ENCODE measurements at places on chromosomes 13 and 19. TPM values are rescaled to one million over a fixed set of nuclear protein-coding genes. Genes with fewer than 3 reads are reported as not detected.
A peak's percentile ranks its signal among the peaks of the same experiment; 100 is the strongest.

Gene C5AR1
- 10.0 TPM for total RNA-seq

Gene FXYD5
- 17.9 TPM for total RNA-seq

DNA sequence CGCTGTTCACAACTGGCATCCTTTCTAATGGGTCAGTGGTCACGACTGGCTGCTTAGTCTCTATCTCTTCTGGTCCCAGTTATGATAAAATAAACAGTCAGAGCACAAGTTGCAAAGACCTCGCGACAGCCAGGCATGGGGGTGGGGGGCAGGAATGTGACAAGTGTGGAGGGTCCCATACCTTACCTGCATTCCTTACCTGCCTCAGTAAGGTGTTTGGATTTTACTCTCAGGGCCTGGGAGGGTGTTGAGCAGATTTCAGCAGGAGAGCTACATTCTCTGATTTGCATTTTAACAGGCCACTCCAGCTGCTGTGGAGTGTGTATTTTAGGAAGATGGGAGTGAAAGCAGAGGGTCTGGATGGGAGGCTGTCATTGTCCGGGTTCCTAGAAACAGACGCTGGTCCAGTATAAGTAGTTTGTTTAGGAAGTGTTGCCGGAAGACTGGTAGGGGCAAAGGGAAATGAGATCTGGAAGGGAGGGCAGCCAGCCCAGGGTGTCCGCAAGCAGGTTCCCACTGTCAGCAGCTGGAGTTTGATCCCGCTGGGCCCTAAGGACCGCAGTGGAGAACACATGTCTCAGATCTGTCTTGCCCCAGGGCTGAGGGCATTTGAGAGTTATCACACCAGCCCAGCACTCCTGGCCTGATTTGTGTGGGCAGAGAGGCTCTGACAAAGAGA, 920.0 kb downstream of the UQCRFS1 start:
- no peak overlapping the region for H3K27ac ChIP-seq
- no peak for DNase-seq
- no peaks in the 10 kb centered on the region for H3K27me3 ChIP-seq
- H3K4me1 ChIP-seq, result peaks cover 8% of the 10 kb centered on the region

GRCh38 chr19:29667901-29668341, 2.7 kb downstream of the PLEKHF1 start:
- no peaks in the 10 kb centered on the region for H3K27me3 ChIP-seq
- no peaks in the 10 kb centered on the region for H3K36me3 ChIP-seq
- DNase-seq, result no peak
- H3K4me1 ChIP-seq, result peaks cover 6% of the 10 kb centered on the region
- no peak overlapping the region for H3K4me3 ChIP-seq
- H3K27ac ChIP-seq, result no peak overlapping the region

GRCh38 chr19:44662691-44663385, 8.4 kb upstream of the CEACAM19 start:
- H3K27me3 ChIP-seq, result no peaks in the 10 kb centered on the region
- H3K4me3 ChIP-seq, result no peak overlapping the region
- DNase-seq, result no peak
- no peak overlapping the region for H3K27ac ChIP-seq

- DNase-seq, result no peak
- H3K27ac ChIP-seq, result peak overlapping the region; percentile 93
- H3K4me1 ChIP-seq, result peaks cover 9% of the 10 kb centered on the region
- no peaks in the 10 kb centered on the region for H3K36me3 ChIP-seq
- peak overlapping the region; percentile 86 for H3K4me3 ChIP-seq
Observed at GRCh38 chr19:54158812-54159351, 639 bp downstream of the LENG1 start.

- H3K27me3 ChIP-seq, result no peaks in the 10 kb centered on the region
- H3K4me3 ChIP-seq, result no peak overlapping the region
- no peak for DNase-seq
- H3K36me3 ChIP-seq, result no peaks in the 10 kb centered on the region
- no peak overlapping the region for H3K27ac ChIP-seq
Observed at GRCh38 chr19:43784241-43784980, 3.6 kb upstream of the KCNN4 start.

Gene CEACAM5
- not detected for total RNA-seq

DNA sequence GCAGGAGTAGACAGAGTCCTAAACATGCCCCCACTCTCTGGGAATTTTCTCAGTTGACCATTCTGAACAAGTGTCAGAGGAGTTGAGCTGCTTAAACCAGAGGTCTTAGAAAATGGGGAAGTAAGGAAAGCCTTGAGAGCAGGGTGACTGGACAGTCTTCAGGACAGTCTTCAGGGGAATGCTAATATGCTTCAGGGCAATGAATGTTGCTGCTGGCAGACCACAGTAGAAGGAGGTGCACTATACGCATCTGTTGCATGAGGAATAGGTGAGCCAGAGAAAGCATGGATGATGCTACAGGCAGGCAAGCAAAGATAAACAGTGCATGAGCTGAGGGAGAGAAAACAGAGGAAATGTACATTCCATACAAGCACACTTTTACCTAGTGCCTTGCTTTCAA, 196.6 kb upstream of the GPR12 start:
- H3K27me3 ChIP-seq, result no peaks in the 10 kb centered on the region
- no peak for DNase-seq
- no peak overlapping the region for H3K27ac ChIP-seq
- no peaks in the 10 kb centered on the region for H3K36me3 ChIP-seq
- peaks cover under 1% of the 10 kb centered on the region for H3K4me1 ChIP-seq

DNA sequence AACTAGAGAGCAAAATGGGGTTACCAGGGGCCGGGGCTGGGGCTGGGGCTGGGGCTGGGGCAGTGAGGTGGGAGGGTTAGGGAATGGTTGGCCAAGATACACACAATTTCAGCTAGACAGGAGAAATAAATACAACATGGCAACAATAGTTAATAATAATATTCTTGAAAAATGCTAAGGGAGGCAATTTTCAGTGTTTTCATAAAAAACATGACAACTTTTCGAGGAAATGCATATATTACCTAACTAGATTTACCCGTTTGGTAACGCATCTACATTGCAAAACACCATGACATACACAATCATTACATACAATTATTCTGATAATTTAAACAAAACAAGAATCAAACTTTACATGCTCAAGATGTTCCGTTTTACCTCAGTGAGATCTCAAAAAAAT, 12.2 kb downstream of the RFPL4AL1 start:
- no peak overlapping the region for H3K27ac ChIP-seq
- H3K4me3 ChIP-seq, result no peak overlapping the region
- no peaks in the 10 kb centered on the region for H3K27me3 ChIP-seq
- no peaks in the 10 kb centered on the region for H3K36me3 ChIP-seq
- H3K4me1 ChIP-seq, result no peaks in the 10 kb centered on the region

DNA sequence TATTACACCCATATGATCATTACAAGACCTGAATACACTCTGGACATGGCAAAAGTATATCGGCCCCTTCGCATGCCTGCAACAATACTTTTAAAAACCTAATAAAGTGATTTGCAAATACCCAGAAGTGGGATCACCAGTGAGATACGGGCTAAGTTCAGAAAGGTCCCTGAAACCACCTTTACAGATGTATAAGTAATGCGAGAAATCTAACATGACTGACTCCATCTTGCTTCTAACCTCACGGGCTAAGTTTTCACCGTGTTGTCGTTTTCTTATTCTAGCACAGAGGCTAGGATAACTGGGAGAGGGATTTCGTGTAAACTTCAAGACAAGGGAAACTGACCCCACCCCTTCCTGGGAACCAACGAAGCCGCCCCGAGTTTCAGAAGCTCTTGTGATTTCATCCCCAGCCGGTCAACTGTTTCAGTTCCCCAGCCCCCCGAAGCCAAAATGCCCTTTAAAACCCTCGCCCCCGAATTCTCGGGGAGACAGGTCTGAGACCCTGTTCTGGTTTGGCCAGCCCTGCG, 703 bp downstream of the NEK3 start:
- H3K36me3 ChIP-seq, result no peaks in the 10 kb centered on the region
- DNase-seq, result peak; percentile 36
- no peaks in the 10 kb centered on the region for H3K27me3 ChIP-seq

DNA sequence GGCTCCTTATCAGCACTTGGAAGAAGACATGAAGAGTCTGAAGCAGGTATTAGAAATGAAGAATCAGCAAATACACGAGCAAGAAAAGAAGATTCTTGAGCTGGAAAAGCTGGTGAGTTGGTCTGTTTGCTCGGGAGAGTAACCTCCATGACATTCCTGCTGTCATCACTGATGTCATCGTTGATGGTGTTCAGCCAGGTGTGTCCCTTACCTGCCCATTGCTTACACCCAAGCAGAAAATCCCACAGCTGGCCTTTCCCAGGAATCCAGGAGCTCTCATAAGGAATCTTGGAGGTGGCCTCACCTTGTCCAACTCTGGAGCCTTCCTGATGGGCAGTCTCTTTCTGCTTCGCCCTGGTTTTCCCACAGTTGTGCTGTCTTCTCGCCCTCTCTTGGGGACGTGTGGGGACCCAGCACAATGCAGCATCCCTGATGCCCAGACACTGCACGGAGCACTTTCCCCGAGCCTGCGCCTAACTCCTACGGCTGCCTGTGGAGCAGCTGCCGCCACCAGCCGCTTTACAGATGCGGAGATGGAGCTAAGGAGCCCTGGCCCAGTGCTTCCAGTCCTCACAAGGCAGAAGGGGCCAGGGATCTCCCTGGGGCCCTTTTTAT, 97.0 kb downstream of the SLC7A1 start:
- no peak for DNase-seq
- H3K27ac ChIP-seq, result no peak overlapping the region
- no peaks in the 10 kb centered on the region for H3K27me3 ChIP-seq
- H3K4me3 ChIP-seq, result no peak overlapping the region
- no peaks in the 10 kb centered on the region for H3K36me3 ChIP-seq

Gene CRX
- not detected for total RNA-seq

Gene NCAN
- not detected for total RNA-seq

Gene PCSK4
- total RNA-seq, result 1.9 TPM

GRCh38 chr13:23462815-23463559, 29.5 kb upstream of the SACS start:
- H3K4me1 ChIP-seq, result no peaks in the 10 kb centered on the region
- DNase-seq, result no peak
- H3K27me3 ChIP-seq, result no peaks in the 10 kb centered on the region
- no peak overlapping the region for H3K27ac ChIP-seq
- no peaks in the 10 kb centered on the region for H3K36me3 ChIP-seq

GRCh38 chr13:104980586-104980985, 1554.9 kb downstream of the EFNB2 start:
- no peaks in the 10 kb centered on the region for H3K36me3 ChIP-seq
- DNase-seq, result no peak
- H3K4me1 ChIP-seq, result no peaks in the 10 kb centered on the region
- H3K4me3 ChIP-seq, result no peak overlapping the region

DNA sequence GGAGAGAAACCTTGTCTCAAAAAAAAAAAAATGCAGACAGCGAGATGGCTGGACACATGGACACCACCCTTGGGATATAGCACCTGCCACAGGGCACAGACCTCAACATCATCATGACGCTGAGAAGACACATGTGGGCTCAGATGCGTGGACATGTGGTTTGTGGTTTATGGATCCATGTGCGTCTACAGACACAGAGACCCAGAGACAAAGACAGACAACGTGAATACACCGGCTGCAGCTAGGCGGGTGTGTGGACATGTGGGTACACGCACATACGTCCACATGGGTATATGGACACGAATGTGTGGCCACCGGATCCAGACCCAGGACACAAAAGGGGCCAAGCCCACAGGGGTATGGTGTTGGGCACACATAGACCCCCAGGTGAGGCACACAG, 1.3 kb downstream of the TNFSF14 start:
- no peaks in the 10 kb centered on the region for H3K4me1 ChIP-seq
- H3K27ac ChIP-seq, result no peak overlapping the region
- H3K27me3 ChIP-seq, result no peaks in the 10 kb centered on the region
- no peak overlapping the region for H3K4me3 ChIP-seq
- DNase-seq, result no peak

Gene MTIF3
- 34.7 TPM for total RNA-seq

DNA sequence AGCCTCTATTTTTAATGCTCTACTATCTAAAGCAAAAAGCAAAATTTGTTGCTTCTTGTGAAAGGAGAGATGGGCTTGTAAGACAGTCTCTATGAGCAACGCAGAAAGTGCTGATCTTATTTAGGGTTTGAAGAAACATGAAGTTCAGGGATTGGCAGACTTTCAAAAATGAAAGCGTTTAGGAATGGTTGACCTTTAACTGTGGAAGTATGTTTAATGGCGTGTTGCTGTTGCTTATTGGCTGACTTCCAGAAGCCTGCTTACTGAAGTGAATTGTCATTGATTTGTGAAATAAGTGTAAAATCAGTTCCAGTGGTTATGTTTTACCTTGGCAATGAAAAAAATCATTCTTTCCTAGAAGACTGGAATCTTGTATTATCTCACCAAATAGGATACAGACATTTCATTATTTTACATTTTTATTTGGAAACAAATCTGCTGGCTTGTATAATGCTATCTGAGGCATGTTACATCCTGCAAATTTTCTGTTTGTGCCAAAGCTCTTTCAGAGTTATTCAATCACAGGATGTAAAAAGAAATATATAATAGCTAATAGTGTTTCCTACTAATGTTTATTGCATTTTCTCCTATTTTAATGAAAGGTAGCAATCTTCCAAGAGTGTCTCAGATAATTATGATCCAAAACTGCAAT, 221.3 kb upstream of the SLITRK6 start:
- H3K4me1 ChIP-seq, result no peaks in the 10 kb centered on the region
- H3K27ac ChIP-seq, result no peak overlapping the region
- no peak overlapping the region for H3K4me3 ChIP-seq
- no peak for DNase-seq

Gene FFAR2
- not detected for total RNA-seq

Gene PSG11
- total RNA-seq, result not detected

GRCh38 chr13:21800837-21801616, 130.2 kb downstream of the FGF9 start:
- no peaks in the 10 kb centered on the region for H3K4me1 ChIP-seq
- no peaks in the 10 kb centered on the region for H3K36me3 ChIP-seq
- DNase-seq, result no peak
- no peak overlapping the region for H3K27ac ChIP-seq

DNA sequence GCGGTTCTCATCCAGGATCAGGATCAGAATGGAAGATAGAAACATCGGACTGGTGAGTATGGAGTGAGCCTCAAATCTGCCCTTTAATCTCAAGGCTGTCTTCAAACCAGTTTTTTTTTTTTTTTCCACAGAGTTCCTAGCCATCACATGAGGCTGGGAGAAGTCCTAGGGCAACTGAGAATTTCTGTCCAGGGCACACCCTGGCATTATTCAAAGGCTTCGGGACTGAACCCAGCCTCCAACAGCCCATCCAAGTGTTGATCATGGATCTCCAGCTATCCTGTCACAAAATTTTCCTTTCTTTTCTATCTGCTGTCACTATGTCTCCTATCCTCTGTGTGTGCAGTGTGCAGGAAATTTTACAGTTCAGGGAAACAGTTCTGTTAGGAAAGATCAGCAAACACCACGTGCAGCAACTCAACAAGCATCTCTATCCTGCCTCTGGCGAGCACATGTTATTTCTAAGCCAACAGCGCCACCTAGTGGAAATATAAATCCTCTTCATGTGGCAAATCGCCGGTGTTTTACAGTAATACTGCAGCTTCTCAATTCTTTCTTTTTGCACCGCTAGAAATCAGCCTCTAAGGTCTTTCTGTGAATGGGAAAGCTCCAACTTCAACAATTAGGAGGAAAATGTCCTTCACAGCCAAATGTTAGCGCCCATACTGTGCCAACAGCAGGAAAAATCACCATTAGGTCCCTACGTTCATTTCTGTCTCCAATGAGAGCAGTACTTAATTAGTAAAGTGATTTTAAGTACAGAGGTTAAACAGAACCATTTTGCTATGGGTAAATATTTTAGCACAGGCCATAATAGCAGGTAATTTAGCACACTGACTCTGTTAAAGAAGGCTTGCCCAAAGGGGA, 21.4 kb upstream of the ZNF181 start:
- no peaks in the 10 kb centered on the region for H3K4me1 ChIP-seq
- DNase-seq, result no peak
- no peaks in the 10 kb centered on the region for H3K27me3 ChIP-seq
- H3K4me3 ChIP-seq, result no peak overlapping the region
- H3K36me3 ChIP-seq, result no peaks in the 10 kb centered on the region

Gene ZNF709
- 7.4 TPM for total RNA-seq

Gene ZNF700
- 22.3 TPM for total RNA-seq

- no peaks in the 10 kb centered on the region for H3K27me3 ChIP-seq
- H3K36me3 ChIP-seq, result no peaks in the 10 kb centered on the region
Observed at GRCh38 chr19:13301627-13302334, 151.6 kb downstream of the IER2 start.

Gene ASF1B
- 1.3 TPM for total RNA-seq

All from ovary (tissue), 10 donors.